ENCODE measurements at places on chromosomes 2 and 18. TPM values are rescaled to one million over a fixed set of nuclear protein-coding genes. Genes with fewer than 3 reads are reported as not detected.

Gene IKZF2
- 133 TPM for total RNA-seq

Gene CIB4
- total RNA-seq: not detected

Gene ZBTB7C
- total RNA-seq: not detected

Gene G6PC2
- not detected for total RNA-seq

Gene FAM228A
- 0.82 TPM for total RNA-seq

Gene OTOS
- total RNA-seq: not detected
